ENCODE measurements at places on chromosomes 7 and 10. TPM values are rescaled to one million over a fixed set of nuclear protein-coding genes. Genes with fewer than 3 reads are reported as not detected.

DNA sequence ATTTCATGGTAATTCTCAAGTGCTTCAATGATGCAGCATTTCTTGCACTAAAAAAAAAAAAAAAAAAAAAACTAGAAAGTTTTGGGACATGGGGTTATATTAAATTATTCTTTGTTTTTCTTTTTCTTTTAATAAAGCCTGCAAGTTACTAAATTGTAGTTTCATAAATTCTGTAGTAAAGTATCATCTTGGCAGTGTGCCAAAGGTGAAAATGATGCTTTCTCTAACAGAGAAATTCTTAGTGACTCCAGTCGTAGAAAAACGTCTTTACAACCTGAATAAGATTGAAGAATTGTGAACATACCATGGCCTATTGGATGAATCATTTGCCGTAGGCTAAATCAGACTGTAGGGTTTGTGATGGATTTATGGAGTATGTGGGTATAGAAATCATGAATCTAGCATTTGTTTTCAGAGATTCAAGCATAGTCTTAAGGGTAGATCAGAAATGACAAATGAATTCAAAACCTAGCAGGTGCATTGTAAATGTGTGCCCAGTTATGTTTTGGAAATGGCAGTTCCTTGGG lies 27.1 kb downstream of the RBM17 start:
- no peak for DNase-seq

DNA sequence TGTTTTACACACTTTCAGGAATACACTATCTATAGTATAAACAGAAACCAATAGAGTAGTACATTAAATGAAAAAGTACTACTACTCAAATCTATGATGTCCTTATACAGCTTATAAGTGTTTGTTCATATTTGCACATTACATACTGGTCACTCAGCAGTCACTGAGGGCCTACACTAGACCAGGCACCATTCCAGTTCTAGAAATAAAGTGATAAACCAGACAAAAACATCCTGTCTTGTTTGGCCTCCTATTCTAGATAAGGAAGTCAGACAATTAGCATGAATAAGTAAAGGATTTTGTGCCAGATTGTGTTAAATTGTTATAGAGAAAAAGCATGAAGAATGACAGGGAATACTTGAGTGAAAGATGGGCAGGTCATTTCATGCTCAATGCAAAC lies 219.0 kb downstream of the CRPPA start:
- no peak for DNase-seq

Gene STEAP4
- total RNA-seq, result 17.6 TPM

Gene TRIM4
- 13.5 TPM for total RNA-seq

Gene NUDT1
- total RNA-seq, result 9.8 TPM

Gene HHEX
- total RNA-seq, result 4.1 TPM

Gene SPDYE2B
- total RNA-seq, result not detected

Gene OPALIN
- not detected for total RNA-seq

DNA sequence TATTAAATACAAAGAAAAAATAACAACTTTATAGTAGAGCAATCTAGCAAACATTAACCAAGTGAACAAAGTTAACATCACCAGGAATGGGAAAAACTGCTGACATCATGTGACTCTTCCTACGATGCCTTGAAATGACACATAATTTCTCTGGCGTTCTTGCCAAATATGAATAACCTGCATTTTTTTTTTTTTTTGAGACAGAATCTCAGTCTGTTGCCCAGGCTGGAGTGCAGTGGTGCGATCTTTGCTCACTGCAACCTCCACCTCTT lies 126.5 kb upstream of the VKORC1L1 start:
- no peak for DNase-seq
